M059J (cell line): ENCODE measurements at places on chromosomes 11 and 22. TPM values are rescaled to one million over a fixed set of nuclear protein-coding genes. Genes with fewer than 3 reads are reported as not detected.

- DNase-seq, result peak; percentile 91
These were observed 95.7 kb downstream of the TEAD1 start for GRCh38 chr11:12769834-12770345.

- DNase-seq, result no peak
These were observed 2.3 kb upstream of the KCTD14 start for GRCh38 chr11:78025378-78025777.

- DNase-seq, result peak; percentile 94
These were observed 136.2 kb downstream of the ELP4 start for GRCh38 chr11:31645747-31646146.

DNA sequence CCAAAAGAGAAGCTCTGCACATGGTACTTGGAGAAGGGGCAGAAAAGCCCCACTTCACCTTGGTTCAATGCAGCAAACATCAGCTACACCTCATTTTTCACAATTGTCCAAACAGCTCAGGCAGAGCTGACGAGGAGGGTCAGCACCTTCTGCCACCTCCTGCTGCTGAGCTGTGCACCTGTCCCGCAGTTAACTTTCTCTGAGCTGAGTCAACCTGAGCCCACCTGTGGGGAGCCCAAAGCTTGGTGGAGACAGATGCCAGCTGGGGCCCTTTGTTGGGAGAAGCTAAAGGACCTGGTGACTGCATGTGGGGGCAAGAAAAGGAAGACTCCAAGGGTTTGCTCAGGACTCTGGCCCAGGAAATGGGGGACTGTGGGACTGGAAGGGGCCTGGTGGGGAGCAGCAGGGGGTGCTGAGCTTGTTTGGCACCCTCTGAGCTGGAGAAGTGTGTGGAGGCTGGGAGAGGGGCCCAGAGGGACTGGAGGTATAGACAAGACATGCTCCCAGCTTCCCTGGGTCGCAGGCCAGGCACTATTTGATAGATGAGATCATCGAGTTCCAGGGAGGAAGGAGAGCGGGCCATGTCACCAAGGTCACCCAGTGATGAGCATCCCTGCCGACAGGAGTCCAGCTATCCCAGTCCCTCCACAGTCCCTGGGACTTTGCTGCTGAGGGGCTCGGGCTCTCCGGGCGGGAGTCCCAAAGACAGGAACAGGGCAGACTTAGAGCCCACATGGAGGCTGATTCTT, 53.5 kb downstream of the KCNJ4 start:
- DNase-seq, result no peak

DNA sequence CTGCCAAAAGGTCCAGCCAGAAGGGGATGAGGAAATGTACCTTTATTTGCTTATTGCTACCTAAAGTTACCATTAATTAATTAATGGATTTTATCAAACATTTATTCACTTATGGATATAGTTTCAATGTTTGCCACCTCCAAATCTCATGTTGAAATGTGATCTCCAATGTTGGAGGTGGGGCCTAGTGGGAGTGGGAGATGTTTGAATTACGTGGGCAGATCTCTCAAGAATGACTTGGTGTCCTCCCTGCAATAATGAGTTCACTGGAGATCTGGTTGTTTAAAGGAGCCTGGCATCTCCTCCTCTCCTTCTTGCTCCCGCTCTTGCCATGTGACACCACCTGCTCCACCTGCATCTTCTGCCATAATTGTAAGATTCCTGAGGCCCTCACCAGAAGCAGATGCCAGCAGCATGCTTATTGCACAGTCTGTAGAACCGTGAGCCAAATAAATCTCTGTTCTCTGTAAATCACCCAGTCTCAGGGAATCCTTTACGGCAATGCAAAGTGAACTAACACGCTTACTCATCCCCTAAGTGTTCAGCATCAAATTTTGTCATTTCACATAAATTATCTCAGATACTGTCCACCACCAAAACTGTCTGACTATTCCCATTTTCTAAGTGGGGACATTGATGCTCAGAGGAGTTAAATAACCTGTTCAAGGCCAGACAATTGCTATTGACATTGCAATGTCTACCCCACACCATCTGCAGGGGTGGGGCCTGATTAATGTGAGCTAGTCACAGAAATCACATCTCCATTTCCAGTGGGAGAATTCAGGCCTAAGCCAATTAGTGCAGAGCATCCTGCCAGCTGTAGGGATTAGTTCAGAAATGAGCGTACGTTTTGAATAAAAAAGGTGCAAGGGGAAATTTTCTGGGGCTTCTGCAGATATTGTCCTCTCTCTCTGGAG, 51.6 kb upstream of the SYN3 start:
- DNase-seq, result no peak

- peak; percentile 87 for DNase-seq
These were observed 3.9 kb upstream of the BCL9L start for GRCh38 chr11:118929501-118930093.

GRCh38 chr22:23035557-23036277, 34.6 kb upstream of the GNAZ start:
- DNase-seq, result no peak

DNA sequence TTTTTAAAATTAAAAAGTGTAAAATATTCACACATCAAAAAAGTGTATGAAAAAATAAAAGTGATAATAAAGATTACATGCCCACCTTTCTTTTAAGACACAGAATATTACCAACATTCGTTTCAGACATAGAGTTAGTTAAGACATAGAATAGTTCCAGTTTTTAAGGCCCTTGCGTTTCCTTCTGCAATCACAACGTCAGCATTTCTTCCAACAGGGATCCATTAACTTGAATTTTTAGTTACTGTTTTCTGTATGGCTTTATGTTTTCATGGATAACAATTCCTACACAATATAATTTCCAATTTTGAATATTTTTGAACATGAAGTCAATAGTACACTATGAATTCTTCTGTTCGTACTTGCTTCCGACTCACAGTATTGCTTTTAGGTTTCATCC, 170.8 kb upstream of the C11orf87 start:
- no peak for DNase-seq

GRCh38 chr11:132045107-132045506, 674.7 kb downstream of the NTM start:
- DNase-seq, result no peak

ZNF215 gene
- total RNA-seq, result 0.44 and 1.0 TPM in 2 replicates

DNA sequence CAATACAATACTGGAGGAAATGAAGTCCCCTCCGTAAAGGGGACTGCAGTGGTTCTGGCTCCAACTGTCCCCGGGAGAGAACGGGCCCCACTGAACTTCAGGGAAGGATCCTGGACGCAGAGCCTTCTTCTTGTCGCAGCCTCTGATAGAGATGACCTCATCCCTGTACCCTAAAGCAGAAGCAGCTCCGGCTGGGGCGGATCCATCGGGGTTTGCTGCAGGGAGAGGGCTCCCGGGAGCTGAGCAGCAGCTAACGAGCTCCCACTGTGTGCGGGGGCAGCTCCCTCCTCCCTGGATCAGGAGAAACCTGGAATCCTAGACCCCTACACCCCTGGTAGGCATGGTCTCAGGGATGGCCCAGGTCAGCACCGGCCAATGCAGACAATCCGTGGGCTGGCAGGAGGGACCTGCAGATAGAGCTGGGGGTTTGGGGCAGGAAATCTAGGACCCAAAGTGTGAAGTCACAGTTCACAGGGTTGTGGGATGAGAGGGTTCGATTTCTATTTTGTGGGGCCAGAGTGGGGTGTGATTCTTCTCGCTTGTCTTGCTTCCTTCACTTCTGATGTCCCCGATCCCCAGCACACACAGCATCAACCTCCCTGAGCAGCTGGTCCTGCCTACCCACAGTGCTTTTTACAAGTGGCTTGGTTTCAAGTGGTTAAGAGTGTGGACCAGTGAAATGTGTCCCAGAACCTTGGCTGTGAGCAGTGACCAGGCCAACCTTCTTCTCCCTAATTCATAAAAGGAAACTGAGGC, 12.9 kb downstream of the KIAA0930 start:
- DNase-seq, result no peak

GRCh38 chr11:93084727-93085505, 112.9 kb downstream of the SLC36A4 start:
- DNase-seq, result peak; percentile 65

DNA sequence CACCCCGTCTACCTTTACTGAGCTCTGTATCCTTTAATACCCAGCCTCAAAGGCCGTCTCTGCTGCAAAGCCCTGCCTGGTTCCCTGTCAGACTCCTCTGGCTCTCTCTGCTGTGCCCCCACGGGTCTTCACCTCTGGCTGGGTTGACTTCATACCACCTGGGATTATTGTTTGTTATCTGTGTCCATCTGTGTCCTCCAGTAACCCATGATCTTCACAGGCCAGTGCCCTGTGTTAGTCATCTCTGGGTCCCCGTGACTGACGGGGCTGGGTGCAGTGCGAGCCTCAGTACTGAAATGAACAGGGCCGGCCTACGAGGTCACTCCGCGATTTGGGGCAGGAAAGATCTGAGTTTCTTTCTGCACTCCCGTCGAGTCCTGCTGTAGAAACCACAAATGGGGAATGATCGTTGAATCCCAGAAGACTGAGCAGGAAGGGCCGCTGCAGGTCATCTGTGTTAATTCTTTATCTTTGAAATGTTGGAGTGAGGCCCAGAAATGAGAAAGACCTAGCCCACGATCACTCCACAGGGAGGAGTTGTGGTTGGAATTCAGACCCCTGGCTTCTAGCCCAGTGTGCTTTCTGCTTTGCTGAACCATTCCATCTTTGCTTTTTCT, 12.3 kb upstream of the TUB start:
- peak; percentile 97 for DNase-seq

RDX gene
- 101 and 104 TPM in 2 replicates for total RNA-seq

- no peak for DNase-seq
These were observed 231.3 kb downstream of the METTL15 start for GRCh38 chr11:28339488-28339887.

OR56B4 gene
- total RNA-seq, result not detected in 2 replicates

- DNase-seq, result no peak
These were observed 13.4 kb upstream of the PNPLA3 start for GRCh38 chr22:43910178-43910695.

DNA sequence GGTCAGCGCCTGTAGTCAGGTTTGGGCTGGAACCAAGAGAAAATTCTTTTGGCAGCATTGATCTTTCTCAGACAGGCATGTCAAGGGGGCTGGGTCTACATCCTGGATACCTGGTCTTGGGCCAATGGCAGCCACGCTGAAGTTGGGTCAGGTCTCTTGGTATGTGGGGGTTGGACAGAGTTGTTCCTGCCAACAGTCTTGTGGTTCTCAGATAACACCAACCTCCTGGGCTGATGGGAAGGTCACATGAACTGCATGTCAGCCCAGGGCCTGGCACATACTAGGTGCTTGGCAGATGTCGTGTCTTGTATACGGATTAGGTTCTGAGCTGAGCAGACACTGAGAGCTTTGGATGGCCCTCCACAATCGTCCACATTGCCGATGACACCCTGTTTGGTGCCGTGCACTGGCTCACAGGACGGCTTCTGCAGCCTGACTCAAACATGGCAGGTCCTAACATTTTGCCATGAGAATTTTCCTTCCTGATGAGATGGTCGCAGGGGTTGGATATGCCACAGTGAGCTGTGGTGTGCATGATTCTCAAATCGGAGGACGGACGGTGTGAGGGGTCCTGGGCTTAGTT, 42.0 kb downstream of the FBLN1 start:
- peak; percentile 43 for DNase-seq

DNA sequence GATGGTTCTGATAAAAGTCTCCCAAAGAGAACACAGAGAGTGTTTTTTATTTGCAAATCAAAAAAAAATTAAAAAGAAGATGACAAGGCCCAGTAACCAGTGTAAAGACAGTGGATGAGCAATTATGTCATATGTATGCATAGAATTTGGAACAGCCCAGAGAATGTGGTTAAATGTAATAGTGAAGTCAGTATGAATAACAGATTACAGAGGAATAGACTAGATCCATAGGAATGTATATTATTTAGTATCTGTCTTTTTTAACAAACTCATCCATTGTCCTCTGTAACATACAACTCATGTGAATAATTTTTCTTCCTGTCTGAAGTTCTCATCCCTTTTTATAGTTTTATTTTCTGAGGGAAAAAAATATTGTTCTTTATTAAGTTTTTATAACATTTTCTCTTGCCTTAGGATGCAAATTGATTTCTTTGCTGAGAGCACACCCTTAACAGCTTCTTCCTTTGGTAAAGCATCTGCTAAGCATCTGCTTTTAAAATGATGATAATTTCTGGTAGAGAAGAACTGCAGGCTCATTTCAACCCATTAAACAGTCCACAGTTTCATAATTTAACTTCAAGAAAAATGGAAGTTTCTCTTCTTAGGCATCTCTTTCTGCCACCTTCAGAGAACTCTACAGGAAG, 266.5 kb upstream of the MTNR1B start:
- DNase-seq, result no peak

- DNase-seq, result no peak
These were observed 670 bp downstream of the MAPK8IP1 start for GRCh38 chr11:45885921-45886721.

DNA sequence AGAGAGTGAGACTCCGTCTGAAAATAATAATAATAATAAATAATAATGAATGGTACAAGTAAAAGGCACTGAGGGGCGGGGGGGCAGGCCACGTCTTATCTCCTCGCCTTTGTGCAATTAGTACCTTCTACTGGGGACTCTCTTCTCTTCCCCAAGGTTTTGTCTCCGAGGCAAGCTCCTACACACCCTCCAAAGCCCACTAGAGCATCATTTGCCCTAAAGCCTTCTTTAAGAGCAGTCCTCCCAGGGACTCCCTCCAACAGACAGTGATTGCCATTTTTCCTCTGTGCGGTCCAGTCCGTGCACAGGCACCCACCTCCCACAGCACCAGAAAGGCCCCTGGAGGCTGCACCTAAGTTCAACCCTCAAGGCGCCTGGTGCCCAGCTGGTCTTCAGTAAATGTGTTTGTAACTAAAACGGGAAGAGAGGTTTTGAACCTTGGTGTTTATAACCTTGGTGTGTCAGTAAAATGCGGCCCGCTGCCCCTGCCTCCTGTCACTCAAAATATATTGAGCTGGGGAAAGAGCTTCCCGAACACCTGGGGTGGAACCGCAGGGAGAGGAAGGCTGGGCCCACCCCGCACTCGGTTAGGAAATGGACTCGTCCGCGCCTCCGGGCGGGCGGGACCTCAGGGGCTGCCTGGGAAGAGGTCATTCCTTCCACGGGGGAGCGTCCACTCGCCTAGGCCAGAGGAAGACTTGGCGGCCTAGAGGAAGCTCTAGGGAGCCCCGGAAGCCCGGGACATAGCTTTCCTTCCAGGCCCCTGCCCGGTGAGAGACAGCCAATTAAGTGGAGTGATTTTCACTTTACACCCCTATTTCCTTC, 4.7 kb upstream of the KDELR3 start:
- DNase-seq, result no peak

GRCh38 chr22:36197065-36197440, 4.6 kb downstream of the APOL4 start:
- peak; percentile 14 for DNase-seq

DNA sequence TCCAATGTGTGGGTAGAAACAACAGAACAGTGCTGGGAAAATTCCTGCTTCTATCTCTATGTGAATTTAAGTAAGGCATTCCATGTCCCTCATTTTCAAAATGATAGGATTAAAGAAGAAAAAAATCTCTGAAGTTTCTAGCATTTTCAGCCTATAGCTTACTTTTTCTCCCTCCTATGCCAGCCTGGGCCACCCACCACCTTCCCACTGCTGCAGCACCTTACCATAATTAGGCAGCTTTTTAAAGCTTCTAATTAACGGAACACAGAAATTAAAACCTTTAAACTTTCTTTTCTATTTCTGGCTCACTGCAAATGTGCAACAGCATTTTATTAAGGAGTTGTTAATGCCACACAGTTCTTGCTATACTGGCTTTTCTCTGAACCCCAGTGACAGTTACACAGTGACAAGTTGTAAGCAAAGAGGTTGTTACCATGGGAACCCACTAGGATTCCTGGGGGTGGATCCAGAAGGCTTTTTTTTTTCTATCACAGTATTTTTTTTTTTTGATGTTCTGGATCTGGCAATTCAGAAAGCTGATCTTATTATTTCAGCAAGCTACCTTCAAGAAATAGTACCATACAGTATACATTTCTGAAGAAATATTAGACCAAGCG, 20.2 kb downstream of the CELF1 start:
- peak; percentile 59 for DNase-seq

CCDC116 gene
- 0.05 TPM in 2 replicates for total RNA-seq
